ENCODE measurements at places on chromosomes 6 and 20.

GRCh38 chr6:121816906-121817540 is 381.6 kb downstream of the GJA1 start:
- no peak for DNase-seq

DNA sequence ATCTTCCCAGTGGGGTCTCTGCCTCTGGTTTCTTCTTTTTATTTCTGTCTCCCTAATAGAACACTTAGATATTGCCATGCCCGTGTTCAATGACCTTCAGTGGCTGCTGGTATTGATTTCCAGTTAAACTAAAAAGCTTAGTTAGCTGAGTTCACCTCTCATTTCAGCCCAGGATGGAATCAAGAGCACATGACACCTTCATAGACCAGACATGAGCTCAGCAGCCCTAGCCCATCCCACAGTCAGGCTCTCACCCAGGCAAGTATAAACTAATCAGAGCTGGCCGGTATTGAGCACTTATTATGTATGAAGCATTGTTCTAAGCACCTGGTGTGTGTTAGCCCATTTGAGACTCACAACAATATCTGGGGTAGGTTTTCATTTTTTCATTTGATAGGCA is 33.7 kb upstream of the PLEKHG1 start:
- no peak for DNase-seq

DNA sequence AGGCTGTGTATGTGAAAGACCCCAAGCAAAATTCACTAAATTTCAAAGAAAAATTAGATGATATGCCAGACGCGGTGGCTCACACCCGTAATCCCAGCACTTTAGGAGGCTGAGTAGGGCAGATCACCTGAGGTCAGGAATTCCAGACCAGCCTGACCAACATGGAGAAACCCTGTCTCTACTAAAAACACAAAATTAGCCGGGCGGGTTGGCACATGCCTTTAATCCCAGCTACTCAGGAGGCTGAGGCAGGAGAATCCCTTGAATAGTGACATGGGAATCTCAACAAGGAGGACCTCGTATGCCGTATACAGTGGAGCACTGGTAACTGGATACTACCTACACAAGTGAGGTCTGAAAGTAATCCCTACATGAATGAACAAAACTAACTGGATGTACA is 92.7 kb upstream of the JARID2 start:
- DNase-seq: no peak

- DNase-seq: no peak
These were observed 29.9 kb upstream of the BACH2 start for GRCh38 chr6:90326404-90327057.

DNA sequence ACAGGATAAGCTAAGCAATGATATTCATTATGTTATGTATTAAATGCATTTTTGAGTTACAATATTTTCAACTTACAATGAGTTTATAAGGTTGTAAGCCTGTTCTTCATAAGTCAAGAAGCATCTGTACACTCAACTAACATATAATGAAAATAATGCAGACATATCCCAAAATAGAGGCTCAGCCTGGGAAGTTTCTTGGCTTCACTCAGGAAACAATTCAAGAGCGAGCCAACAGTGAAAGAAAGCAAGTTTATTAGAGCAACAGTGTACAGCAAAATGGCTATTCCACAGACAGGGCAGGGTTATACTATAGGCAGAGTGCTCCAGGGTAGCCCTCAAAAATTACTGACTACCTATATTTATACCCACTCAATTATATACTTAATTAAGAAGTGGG is 1581.8 kb downstream of the HACE1 start:
- DNase-seq: no peak

DNA sequence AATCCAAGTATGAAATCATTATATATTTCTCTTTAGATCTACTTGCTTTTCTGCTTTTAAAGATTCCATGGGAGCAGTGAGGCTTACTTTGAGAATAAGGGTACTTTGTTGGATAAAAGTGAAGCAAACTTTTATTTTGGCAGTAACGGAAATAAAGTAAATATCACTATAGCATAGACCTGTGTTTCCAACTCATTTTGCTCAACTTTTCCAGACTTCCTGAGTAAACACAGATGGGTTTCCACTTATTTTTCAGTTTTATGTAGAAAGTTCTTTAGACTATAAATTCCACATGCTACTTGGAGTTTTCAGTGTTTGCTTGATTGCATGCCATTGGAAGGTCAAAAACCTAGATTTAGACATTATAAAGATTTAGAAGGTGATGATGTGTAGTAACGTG is 6.2 kb downstream of the STX16 start:
- no peak for DNase-seq

GRCh38 chr20:63238514-63239125 is 2.9 kb downstream of the BIRC7 start:
- DNase-seq: no peak

- no peak for DNase-seq
These were observed 305.4 kb upstream of the MAP3K7 start for GRCh38 chr6:90892271-90892670.

- DNase-seq: no peak
These were observed 156.7 kb upstream of the PMEPA1 start for GRCh38 chr20:57866250-57867106.

- DNase-seq: no peak
These were observed 1574.9 kb downstream of the HACE1 start for GRCh38 chr6:103284835-103285234.

DNA sequence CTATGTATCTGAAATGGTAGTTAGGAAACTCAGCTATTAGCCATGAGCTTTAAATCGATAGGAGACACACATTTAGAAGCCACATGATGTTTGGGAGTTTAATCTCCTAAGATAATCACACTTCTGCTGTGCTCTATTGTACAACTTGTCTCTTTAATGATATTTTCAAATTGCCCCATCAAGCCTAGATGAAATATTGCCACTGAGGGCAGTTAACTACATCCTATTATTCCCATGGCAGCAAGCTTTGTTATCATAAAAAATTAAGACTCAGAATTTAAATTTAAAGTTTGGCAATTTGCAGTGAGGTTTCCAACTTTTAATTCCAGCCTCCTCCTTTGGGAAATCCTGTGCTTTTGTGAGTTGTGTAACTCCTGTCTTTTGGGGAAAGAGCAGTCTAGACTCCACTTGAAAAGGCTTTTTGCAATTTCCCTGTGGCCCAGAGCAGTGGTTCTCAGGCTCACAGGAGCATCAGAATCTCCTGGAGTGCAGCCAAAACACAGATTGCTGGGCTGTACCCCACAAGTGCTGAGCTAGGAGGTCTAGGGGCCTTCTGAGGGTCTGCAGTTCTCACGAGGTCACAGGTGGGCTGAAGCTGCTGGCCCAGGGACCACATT is 792.4 kb downstream of the QKI start:
- no peak for DNase-seq

GRCh38 chr20:33651562-33652048 is 10.5 kb upstream of the C20orf144 start:
- no peak for DNase-seq

DNA sequence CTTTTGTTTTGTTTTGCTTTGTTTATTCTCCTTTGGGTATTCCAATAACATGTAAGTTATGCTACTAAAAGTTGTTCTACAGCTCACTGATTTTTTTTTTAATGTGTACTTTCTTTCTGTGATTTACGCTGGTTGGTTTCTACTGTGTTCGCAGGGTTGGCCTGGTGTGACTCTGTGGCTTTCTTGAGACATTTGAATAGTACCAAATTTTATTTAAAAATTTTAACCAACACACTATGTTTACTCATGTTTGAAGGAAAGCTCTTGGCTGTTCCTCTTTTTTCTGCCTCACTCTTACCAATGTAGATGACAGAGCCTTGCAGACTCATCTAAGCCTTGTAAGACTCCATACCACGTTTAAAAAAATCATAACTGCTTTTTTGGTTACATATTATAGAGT is 1784.9 kb upstream of the DEFB115 start:
- no peak for DNase-seq

DNA sequence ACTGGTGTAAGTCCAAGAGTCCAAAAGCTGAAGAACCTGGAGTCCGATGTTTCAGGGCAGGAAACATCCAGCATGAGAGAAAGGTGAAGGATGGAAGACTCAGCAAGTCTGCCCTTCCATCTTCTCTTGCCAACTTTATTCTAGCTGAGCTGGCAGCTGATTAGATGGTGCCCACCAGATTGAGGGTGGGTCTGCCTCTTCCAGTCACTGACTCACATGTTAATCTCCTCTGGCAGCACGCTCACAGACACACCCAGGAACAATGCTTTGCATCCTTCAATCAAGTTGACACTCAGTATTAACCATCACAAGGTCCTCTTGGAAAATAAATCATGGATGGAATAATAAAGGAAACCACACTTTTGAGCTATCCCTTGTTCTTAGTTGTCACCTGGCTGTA is 121.2 kb downstream of the MAP3K7 start:
- no peak for DNase-seq

- peak; percentile 20 for DNase-seq
These were observed 31.6 kb upstream of the SLC32A1 start for GRCh38 chr20:38692436-38693411.

- no peak for DNase-seq
These were observed 476.9 kb downstream of the KHDRBS2 start for GRCh38 chr6:61809004-61809595.

GRCh38 chr6:88494401-88495140 is 328.4 kb upstream of the CNR1 start:
- no peak for DNase-seq

GRCh38 chr6:11824986-11825385 is 46.4 kb upstream of the ADTRP start:
- DNase-seq: no peak

DNA sequence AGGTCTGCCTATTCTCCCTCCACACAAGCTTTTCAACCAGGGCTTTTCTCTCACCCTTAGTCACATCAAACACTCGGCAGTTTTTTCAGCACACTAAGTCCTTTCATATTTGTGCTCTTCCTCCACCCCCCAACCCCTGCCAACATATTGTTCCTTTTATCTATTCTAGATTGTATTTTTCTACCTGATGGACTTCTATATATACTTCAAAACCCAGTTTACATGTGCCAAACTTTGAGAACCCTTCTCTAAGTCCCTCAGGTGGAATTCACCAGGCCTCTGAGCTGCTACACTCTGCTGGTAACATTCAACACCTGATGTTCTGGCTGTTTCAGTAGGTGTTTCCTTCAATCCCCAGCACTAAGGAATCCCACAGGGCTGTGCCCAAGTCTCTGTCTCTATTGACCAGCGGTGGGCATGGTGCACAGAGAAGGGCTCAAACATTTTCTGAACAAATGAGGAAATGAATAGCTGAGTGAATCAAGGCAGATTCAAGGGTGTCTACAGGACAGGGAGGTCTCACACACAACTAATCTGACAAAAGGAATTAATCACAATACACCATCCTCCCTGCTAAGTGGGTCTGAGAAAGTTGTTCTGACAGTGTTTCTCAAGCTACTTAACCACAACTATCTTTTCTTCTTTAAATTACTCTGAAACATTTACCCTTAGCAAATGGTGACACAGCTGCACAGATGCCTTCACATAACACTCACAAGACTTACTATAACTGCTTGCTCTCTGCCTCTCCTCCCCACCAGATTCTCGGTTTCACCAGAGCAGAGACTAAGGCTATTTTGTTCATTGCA is 166.5 kb downstream of the TSHZ2 start:
- DNase-seq: no peak

- no peak for DNase-seq
These were observed 764 bp downstream of the BAG6 start for GRCh38 chr6:31651602-31652191.

DNA sequence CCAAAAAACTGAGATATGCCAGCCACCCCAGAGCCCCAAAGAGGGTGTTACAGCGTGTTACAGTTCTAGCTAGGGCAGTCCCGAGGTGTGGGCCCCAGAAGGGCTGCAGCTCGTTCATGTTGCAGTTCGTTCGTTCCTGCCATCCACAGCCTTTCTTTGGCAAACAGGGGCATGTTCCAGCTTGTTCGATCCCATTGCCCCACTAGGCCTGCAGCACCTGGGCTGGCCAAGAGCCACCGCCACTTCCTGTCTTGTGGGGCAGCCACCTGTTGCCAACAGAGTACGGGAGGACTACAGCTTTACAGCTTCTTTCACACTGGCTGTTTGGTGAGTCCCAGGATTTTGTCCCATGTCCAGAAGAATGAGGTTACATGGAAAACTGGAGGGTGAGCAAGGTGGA is 198.1 kb downstream of the MMUT start:
- DNase-seq: no peak

GRCh38 chr6:34792605-34793500 is 970 bp downstream of the BLTP3A start:
- DNase-seq: no peak

- DNase-seq: no peak
These were observed 17.7 kb downstream of the SNPH start for GRCh38 chr20:1283522-1284510.

GRCh38 chr20:62971211-62971949 is 18.9 kb downstream of the SLC17A9 start:
- DNase-seq: no peak

- no peak for DNase-seq
These were observed 11.4 kb upstream of the SIRT5 start for GRCh38 chr6:13563009-13563408.

- DNase-seq: no peak
These were observed 107.7 kb downstream of the HFE start for GRCh38 chr6:26194816-26195375.

DNA sequence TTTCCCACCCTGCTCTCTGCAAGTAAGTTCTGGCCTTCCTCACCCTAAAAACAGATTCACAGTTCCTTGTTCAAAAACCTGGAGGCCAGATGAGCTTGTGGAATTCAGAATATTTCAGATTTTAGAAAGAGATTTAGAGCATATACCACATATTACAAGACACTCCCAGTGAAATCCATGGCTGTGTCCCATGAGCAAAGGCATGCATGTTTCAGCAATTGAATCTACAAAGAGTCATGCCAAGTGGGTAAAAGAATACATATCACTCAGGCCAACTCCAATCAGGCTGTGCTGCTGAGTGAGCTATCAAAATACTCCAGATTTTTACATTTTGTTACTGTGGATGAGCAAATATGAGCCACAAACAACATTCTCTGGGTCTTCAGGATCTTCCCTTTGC is 10.2 kb upstream of the NEDD9 start:
- no peak for DNase-seq

- no peak for DNase-seq
These were observed 529.3 kb downstream of the QKI start for GRCh38 chr6:163943607-163944385.

GRCh38 chr6:110528930-110529325 is 52.5 kb upstream of the SLC22A16 start:
- DNase-seq: no peak
